ENCODE measurements at places on chromosomes 6 and 20.
A peak's percentile ranks its signal among the peaks of the same experiment; 100 is the strongest.

DNA sequence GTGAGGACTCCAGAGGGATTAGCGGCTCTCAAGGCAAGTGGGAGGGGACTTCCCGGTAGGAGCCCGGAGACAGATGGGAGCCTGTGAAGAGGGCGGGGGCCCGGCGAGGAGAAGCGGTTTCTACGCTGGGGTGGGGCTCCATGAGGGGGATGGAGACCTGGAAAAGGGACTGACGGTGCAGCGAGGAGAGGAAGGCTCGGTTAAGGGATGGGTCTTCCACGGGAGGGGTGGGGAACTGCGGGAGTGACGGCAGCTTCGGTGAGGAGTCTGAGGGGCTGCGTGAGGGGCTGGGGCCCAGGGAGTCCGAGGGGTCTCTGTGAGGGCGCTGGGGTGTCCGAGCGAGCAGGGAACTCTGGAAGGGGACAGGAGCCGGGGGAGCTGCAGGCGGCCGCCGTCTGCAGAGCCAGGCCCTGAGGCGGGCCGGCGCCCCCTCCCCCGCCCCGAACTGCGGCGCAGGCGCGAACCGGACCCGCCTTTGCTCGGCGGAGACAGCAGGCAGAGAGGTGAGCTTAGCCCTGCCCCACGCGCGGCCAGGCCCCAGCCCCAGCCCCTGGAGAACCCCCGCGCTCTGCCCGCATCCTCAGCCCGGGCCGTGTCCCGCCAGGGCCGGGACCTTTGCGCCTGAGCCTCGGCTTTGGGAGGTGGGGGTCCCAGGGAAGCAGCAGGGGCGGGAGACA lies at the start of gene NRSN2:
Gene NRSN2 (plus strand): TSS at position 472 of the 677 bp plus-strand sequence. CDS start 2,533 bp downstream, outside the sequence.
- no peak for DNase-seq

- no peak for DNase-seq
Measured at GRCh38 chr6:52104979-52105378, 17.6 kb upstream of the PKHD1 start.

- no peak for DNase-seq
Measured at GRCh38 chr6:142378138-142378875, 76.5 kb downstream of the ADGRG6 start.

DNA sequence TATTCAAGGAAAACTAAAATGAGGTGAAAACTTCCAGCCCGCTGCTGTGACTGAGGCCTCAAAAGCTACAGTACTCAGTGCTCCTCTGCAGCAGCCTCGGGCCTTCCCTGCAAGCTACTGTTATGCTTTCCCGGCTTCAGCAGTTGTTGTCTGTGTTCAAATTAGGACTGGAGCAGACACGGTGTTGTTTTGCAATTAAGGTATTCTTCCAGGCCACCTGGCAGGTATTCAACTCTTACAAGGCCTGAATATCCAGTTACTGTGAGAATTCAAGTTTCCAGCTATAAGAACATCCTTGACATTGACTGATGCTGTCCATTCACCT lies 10.7 kb downstream of the TXNDC5 start:
- no peak for DNase-seq

DNA sequence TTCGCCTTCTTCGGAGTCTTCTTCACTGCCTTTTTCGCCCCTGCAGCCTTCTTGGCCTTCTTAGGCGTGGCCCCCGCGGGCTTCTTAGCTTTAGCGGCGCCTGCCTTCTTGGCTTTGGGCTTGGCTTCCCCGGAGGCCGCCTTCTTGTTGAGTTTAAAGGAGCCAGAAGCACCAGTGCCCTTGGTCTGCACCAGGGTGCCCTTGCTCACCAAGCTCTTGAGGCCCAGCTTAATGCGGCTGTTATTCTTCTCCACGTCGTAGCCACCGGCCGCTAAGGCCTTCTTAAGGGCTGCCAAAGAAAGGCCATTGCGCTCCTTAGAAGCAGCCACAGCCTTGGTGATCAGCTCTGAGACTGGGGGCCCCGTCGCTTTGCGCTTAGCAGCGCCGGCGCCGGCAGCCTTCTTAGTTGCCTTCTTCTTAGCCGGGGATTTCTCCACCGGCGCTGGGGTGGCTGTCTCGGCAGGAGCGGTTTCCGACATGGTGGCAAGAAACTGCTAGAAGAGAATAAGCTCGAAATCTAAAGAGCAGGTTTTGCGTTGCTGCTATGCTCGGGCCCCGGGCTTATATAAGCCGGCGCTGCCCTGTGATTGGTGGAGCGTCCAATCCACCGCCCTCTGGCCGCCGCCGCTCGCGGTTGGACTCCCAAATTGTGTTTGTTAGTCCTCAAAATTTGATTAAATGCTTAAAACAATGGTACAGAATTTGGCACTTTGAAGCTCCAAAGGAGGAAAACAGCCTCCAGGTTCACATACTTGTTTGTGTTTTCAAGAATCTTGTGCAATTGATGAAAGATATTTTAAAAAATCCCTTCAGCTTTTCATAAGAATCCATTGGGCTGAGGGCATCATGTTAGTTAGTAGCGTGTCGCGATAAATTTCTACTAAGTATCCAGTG lies 44.9 kb downstream of the OR2B2 start:
- DNase-seq, result peak; percentile 93

- DNase-seq, result no peak
Measured at GRCh38 chr6:142009647-142010046, 123.1 kb upstream of the GJE1 start.

- no peak for DNase-seq
Measured at GRCh38 chr6:158040051-158040803, 58.6 kb downstream of the SYNJ2 start.

GRCh38 chr20:37668166-37668565 lies 25.7 kb upstream of the CTNNBL1 start:
- no peak for DNase-seq

GRCh38 chr6:145093226-145093625 lies 642.1 kb downstream of the EPM2A start:
- DNase-seq, result no peak

- no peak for DNase-seq
Measured at GRCh38 chr6:32742374-32742773, 1.2 kb downstream of the HLA-DQA2 start.

DNA sequence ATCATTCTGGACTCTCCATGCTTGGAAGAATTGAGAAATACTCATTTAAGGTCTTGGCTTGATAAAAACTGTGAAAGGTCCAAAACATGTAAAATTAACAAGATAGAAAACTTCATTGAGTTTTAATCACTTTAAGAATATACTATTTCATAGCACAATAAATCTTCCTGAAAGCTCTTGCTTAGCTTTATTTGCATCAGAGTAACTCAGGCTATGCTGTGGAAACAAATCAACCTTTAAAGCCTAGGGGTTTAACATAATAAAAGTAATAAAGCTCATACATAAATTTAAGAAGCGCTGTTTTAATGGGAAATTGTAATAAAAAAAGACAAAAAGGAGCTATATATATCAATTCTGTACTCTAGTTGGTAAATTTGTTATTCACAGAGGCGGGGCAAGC lies 77.2 kb upstream of the PTCHD4 start:
- DNase-seq, result no peak
